Fibroblast of the aortic adventitia (primary cell): ENCODE measurements at places on chromosomes 12 and 14. TPM values are rescaled to one million over a fixed set of nuclear protein-coding genes. Genes with fewer than 3 reads are reported as not detected.

KRT72 gene
- not detected in 2 replicates for total RNA-seq

SPTB gene
- total RNA-seq = under 0.01 TPM in 1 of 2 replicates, not detected in the other

NINJ2 gene
- total RNA-seq = 0.45 TPM in 1 of 2 replicates, not detected in the other

RPL10L gene
- not detected in 2 replicates for total RNA-seq

GLT8D2 gene
- total RNA-seq = 46.0 and 55.3 TPM in 2 replicates

OAS3 gene
- 3.9 and 5.3 TPM in 2 replicates for total RNA-seq

SOX5 gene
- 5.4 and 12.8 TPM in 2 replicates for total RNA-seq

KRT2 gene
- total RNA-seq = not detected in 2 replicates

GPR65 gene
- 0.09 TPM in 1 of 2 replicates, not detected in the other for total RNA-seq

CLECL1 gene
- not detected in 2 replicates for total RNA-seq

CLEC4E gene
- total RNA-seq = not detected in 2 replicates

PIP4P1 gene
- total RNA-seq = 23.7 and 25.3 TPM in 2 replicates
